ENCODE measurements at places on chromosomes 6 and 20.

DNA sequence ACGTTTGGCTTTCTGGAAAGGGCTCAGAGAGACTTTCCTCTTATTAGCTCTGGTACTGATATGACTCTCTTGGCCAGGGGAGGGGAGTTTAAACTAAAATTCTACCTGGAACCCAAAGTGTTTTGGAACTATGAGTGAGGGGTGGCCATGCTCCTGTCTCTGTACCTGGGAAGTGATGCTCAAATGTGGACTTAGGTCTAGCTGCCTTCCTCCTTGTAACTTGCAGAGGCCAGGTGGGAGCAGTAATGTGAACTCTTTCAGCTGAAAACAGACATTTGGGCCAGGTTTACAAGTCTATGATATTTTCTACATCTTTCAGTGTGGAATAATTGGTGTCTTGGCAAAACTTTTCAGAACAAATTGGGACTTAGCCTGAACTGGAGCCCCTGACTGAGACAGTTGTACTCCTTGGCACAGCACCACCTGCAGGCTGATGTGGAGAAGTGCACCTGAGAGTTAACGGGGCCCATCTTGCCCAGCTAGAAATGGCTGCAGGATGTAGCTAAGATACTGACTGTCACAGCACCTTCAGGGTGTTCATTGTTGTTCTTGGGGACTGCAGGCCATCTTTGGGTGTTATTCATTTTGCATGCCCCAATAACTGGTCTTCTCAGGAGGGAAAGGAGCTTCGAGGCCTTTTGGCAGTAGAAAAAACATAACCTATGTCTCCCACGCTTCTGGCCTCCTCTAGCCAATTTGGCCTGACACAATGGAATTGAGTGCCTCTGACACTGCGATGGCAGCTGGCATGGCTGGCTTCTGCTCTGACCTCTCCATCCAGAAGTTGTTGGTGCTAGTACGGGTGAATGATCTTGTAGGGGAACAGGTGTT, 37.1 kb downstream of the CD109 start:
- peak; percentile 78 for DNase-seq

DNA sequence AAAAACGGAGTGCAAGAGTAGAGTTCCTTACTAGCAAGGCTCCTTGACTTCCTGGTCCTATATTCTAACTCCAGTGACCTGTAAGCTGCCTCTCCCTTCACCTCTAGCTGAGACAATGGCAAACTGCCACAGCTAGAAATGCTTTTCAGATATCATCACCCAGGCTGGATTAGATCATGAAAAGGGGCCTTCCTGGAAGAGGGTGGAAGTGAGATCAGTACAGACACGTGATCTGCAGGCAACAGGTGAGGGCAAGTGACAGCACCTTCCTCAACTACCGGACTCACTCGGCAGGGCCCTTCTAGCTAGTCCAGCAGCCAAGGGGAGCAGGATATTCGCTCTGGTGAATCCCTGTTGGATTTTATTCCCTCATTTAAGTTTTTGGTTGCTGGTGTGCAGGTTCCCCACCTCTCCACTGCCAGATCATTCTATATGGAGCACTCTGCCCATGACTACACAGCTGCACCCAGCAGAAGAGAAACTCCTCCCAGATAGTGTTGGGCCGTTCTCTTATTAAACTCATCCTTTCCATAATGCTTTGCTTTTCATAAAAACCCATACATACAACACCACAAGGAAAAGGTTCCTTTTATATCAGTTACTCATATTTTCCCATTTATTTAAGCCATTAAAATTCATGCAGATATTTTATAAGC, 26.4 kb upstream of the FAM83C start:
- no peak for DNase-seq

DNA sequence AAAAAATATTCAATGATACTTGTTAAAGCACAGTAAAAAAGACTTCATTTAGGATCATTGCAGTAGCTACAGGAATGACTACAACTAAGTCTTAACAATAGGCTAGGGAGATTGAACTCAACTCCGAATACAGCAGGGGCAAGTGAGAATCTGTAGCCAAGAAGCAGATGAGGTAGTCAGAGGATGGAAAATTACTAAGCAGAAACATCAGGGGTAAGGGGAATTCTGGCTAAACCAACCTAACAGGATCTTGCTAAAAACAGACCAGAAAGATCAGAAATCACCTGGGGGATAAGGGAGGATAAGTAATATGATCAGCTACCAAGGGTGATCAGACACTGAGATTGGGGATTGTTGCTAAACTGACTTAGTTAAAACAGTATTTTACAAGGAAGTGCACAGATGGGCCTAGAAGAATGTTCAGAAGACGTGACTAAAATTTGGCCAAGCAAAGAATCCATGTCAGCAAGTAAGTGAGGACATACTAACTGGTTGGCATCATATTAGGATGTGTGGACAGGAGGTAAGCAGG, 217.5 kb downstream of the TENT5A start:
- no peak for DNase-seq

- DNase-seq = no peak
These were observed 19.3 kb upstream of the SCML4 start for GRCh38 chr6:107843400-107843799.

GRCh38 chr6:38776515-38776914, 61.4 kb downstream of the DNAH8 start:
- no peak for DNase-seq

DNA sequence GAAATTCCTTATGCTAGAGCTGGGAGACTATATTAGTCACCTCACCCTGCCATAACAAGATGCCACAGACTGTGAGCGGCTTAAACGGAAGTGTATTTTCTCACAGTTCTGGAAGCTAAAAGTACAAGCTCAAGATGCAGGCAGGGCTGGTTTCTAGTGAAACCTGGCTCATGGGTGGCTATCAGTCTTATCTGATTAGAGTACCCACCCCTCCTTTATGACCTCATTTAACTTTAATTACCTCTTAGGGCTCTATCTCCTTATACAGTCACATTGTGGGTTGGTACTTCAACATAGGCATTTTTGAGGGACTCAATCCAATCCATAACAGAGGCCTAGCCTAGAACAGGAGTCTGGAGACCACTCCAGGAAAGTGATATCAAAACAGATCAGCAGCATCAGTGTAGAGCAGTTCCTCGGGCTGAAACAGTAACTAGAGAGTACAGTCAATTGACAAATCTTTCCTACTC, 2.3 kb upstream of the SNRNP48 start:
- no peak for DNase-seq

DNA sequence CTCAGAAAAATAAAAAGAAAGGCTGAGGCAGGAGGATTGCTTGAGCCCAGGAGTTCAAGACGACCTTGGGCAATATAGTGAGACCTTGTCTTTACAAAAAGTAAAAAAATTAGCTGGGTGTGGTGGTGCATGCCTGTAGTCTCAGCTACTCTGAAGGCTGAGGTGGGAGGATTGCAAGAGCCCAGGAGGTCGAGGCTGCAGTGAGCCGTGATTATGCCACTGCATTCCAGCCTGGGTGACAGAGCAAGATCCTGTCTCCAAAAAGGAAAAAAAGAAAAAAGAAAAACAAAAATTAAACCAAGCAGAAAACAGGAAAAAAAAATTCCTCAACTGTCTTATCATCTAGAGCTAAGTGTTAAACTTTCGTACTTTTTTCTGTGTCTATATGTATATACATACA, 12.4 kb upstream of the SRSF3 start:
- DNase-seq = no peak

DNA sequence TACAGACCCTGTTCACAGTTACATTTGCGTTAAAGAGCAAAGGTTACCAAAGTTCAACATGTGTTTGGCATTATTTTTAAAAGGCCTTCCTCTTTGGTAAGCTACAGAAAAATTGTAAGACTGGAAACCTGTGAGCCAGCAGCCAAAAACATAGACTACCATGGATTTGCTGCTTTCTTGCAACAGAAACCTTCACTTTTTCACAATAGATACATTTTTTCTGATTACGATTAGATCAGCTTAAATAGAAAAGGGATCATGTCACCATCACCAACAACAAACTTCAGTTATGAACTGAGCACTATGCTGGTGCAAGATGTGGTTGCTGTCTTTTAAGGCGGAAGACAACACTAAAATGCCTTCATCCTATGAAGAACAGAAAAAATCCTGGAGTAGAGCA, 112.3 kb upstream of the MARCKS start:
- DNase-seq = no peak

All from CD8-positive, alpha-beta T cell (primary cell).